ENCODE measurements at places on chromosomes 2 and 18.

DNA sequence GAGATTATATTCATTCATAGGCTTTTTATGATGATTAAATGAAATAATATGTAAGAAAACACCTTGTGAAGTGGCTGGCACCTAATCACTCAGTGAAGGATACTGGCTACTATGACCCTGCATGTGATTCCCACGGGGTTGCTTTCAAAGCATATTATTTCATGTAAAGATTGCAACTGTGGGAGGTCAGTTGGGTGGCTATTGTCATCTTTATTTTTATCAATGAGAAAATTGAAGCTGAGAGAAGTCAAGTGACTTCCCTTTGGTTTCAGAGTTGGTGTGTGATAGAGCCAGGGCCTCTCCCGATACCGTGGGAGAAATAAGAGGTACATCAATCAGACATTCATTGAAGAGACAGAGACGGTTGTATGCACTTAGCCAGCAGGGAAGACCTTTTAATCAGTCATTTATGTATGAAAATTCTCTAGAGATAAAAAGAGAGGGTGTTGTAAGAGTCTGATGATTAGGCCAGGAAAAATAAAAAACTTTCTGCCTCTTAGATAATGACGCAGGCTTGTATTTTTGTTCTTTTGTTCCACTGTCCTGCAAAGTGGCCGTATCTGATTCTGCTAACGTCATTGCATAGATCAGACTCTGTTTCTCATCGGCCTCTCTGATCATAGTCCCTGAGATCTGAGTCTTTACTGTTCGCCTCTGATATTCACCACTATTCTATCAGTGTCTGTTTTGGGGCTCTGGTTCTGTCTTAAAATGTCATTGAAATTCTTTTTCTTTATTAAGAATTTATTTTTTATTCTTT is 50.5 kb downstream of the QPCT start:
- no peak for DNase-seq

- DNase-seq: no peak
These were observed 48.3 kb downstream of the WDFY1 start for GRCh38 chr2:223896833-223897311.

GRCh38 chr2:208255557-208256106 is 761 bp upstream of the IDH1 start:
- no peak for DNase-seq

DNA sequence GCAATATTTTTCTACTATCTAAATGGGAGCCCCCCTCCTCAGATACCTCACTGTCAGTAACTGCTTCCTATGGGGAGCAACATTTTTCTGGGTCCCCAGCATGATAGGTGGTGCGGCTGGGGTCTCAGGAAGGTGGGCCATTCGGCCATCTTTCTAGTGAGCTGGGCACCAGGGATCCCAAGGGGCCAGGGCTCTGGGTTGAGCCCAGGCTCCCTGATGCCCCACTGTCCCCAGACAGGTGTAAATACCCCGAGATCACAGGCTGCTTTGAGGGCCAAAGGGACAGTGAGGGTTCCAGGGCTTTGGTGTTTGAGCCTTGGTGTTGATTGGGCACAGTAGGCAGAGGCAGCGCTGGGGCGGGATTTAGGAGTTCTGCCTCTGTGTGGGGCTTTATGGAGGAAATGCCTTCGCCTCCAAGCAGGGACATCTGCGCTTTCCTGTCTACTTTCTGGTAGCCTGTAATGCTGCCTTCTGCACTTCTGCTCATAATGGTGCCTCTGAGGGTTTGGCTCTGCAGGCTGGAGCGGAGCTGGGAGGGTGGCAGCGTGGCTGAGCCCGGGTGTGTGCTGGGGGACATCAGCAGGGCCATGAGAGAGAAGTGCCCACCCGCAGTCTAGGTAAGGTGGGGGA is 5.3 kb downstream of the ITM2C start:
- DNase-seq: no peak

DNA sequence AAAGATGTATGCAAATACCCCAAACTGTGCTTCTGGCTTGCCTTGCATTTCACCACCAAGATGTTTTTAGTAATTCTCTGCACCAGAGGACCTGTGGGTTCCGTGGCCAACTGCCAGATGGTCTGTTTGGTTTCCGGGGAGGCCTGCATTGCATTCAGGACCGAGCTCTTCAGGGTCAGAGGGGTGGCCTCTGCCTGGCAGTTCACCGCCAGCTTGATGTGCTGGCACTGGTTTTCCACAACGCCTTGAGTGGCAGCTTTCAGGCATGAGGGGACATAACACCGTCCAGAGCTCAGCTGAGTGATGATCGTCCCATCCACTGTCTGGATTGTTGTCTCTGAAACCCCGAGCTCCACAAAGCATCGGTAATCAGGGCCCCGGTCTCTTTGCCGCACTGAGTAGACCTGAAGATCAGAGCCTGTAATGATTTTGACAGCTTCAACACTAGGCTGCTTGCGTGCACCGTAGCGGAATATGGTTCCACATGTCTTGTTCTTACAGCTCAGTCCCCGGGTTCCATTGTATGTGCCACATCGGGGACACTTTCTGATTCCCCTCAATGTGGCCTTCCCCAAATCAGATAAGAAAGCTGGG is 9.4 kb downstream of the C2orf42 start:
- no peak for DNase-seq

DNA sequence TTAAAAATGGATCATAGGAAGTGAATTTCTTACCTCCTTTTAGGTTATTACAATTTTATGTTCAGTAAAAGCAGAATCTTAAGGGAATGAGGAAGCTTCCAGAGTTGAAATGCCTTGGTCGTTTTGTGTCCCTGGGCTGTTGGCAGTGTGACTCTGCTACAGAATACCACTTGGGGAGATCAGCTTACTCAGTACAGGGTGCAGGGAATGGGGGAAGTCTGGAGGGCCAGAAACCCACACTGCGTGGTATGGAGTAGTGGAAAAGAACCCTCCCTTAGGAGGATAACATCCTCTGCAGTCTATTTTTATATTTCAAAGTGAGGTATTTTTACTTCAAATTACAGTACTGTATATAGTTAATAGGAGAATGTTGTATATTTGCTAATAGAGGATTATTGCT is 51.1 kb downstream of the R3HDM1 start:
- DNase-seq: no peak

DNA sequence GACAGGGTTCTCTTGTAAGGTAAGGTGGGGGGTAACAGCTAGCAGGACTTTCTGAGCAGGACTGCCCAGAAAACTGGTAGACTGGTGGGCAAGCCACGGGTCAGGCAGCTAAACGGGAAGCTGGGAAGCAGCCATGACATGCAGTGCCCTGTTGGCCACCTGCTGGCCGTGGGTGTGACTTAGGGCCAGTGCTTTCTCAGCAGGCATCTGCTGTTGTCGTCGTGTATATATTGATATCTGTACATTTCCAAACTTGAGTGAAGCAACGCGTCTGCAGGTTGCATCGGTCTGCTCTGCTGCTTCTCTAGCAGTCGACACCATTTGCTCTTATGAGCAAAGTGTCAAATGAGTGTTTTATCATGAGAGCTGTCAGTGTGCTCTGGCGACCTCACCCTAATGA is 31.0 kb downstream of the COA5 start:
- DNase-seq: no peak

DNA sequence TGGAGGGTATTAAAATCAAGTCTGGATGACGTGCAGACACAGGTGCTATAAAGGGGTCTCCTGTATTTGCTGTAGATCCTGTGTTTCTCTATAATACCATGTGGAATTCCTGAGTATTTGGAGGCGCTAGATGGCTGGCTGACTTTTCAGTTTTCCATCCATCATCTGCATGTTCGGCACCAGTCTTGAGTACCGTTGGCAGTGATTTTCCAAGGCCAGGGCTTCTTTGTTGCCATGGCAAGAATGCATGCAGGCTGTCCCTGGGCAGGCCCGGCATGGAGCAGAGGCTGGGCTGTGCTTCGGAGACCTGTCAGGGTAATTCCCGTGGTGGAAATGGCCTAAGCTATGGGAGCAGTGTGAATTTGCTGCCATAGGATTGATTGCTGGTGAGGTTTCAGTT is 405.9 kb upstream of the HS6ST1 start:
- no peak for DNase-seq

DNA sequence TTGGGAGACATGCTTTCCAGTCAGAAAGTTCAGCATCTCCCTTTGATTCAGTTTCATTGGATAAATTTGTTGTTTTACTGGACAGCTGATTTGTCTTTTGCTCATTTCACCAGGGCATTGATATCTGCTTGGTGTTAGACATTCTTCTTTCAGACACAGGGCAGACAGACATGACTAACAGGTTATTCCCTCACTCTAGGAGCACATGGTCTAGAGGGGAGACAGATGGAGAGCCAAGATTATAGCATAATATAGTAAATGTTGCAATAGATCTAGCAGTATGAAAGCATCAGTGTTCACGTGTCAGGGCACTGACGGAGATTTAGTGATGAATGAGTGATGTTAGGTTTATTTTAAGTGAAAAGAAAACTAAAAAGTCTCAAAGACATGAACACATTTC is 187.0 kb upstream of the CYRIA start:
- no peak for DNase-seq

DNA sequence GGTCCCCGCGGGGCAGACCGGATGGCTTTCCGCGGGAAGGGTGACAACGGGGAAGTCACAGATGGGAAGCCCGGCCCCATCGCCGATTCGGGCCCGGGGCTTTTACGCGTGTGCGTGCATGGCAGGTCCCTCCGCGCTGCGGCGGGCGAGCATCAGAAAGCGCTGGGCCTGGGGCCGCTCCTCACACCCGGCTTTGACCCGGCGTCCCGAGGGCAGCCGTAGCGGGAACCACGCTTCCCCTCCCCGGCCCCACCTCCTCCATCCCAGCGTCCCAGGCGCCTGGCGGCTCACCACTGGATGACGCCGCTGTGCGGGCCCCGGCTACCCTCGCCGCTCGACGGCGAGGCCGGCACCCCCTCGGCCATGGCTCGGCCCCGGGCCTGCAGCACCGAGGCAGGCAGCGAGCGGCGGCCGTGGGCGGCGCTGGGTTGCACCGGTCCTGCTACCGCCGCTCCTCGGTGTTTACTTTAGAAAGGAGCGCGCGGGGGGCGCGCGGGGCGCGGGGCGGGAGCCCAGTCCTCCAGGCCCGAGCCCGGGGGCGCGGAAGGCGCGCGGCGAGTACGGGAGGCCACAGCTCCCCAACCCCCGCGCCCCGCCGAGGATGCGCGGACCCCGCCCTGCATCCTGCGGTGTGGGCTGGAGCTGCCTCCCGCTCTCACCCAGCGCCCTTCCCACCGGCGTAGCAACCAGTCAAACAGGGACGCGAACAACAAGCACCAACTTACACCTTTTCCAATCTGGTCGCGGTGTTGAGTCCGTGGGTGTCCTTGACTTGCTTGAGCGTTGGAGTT is 806 bp downstream of the RFX8 start:
- peak; percentile 76 for DNase-seq

- DNase-seq: no peak
These were observed 526.7 kb downstream of the SOX11 start for GRCh38 chr2:6218926-6219325.

DNA sequence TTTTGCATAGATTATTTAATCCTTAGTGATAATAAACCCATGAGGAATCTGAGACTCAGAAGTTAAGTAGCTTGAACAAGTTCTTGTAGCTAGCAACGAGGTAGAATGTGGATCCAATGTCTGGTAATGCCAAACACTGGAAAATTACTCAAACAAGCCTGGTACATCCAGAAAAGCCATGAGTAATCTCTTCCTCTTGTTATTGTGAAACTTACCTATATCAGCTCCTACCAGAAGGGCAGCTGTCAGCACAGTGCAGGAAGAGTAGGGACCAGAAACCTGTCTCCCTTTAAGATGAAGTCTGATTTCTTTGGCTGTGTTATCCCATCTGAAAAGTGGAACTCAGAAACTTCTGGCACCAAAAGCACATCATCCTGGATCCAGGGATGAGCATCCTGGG is 7.7 kb upstream of the SERPINB8 start:
- no peak for DNase-seq

DNA sequence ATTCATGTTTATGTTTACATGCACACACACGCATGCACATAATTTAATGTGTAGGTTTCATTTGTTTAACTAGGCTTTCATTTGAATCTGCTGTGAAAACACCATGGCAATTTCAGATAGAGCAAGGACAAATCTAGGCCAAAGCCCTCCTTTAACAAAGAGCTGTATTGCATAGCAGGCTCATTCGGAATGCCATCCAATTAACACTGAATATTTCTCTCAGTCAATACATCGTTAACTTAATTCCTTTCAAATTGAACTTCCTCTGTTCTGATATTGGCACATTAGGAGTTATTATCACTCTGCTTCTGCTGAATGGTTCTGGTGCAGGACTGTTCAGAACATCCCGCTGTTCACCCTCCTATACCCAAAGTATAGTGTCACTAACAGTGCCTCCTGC is 435.1 kb upstream of the CDH20 start:
- no peak for DNase-seq

GRCh38 chr2:188450732-188451483 is 159.2 kb downstream of the GULP1 start:
- no peak for DNase-seq

GRCh38 chr2:100214265-100214971 is 72.0 kb upstream of the AFF3 start:
- no peak for DNase-seq

- DNase-seq: no peak
These were observed 37.1 kb upstream of the ZCCHC2 start for GRCh38 chr18:62485684-62486083.

DNA sequence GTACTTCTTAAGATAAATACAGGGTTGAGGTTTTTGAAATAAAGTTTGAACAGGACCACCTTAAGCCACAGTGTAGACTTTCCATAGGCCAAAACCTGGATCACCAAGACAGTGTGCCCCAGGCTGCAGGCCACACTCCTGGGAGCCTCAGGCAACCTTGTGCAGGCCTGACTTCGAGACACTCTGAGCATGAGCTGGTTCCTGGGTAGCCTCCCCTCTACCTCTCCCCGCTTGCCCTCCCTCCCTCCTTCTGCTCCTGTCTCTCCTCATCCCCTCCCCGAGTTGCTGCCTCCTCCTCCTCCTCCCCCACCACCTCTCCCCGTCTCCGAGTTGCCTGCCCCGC is 10.6 kb upstream of the PROC start:
- no peak for DNase-seq

- DNase-seq: no peak
These were observed 109.0 kb upstream of the MSH2 start for GRCh38 chr2:47293976-47294375.

GRCh38 chr2:74575320-74575719 is 20.8 kb downstream of the DOK1 start:
- no peak for DNase-seq

DNA sequence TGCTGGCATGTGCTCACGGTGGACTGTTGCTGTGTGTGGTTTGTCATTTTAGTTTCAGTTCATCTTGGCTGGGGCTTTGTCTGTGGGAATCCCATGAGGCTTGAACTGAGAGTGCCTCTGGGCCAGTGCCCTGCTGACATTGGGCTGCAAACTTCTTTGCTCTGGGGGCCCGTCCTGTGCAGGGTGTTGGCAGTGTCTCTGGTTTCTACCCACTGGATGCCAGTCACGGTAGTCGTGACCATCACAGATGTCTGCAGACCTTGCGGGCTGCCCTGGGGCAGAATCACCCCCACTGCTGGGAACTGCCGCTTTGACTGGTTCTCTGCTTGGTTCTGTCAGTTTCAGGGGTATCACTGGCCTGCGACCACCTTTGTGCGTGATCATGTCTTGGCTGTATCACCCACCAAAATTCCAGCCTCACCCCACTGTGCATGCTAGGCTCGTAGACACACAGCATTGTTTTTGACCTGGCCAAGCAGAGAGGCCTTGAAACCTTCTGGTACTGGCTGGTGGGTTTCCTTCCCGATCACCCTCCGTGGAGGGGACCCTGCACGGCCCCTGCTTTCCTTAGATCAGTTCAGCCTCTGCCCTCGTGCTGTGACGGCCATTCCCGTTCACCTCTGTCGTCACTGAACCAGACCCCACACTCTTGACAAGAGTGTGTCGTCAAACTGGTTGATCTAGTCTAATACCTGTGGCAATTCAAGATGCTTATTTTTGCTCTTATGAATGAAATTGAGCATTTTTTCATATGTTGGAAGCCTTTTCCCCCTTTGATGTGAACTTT is 57.6 kb downstream of the KCNG2 start:
- DNase-seq: no peak

All from ecto neural progenitor cell (in vitro differentiated cells).